ENCODE measurements at places on chromosomes 6 and 20.

- DNase-seq, result peak; percentile 55
These were observed 385.6 kb downstream of the CDKAL1 start for GRCh38 chr6:20919677-20920385.

GRCh38 chr6:113856375-113856624, 845 bp upstream of the MARCKS start:
- DNase-seq, result no peak

GRCh38 chr6:170026751-170027646, 263.9 kb downstream of the DLL1 start:
- DNase-seq, result peak; percentile 8

DNA sequence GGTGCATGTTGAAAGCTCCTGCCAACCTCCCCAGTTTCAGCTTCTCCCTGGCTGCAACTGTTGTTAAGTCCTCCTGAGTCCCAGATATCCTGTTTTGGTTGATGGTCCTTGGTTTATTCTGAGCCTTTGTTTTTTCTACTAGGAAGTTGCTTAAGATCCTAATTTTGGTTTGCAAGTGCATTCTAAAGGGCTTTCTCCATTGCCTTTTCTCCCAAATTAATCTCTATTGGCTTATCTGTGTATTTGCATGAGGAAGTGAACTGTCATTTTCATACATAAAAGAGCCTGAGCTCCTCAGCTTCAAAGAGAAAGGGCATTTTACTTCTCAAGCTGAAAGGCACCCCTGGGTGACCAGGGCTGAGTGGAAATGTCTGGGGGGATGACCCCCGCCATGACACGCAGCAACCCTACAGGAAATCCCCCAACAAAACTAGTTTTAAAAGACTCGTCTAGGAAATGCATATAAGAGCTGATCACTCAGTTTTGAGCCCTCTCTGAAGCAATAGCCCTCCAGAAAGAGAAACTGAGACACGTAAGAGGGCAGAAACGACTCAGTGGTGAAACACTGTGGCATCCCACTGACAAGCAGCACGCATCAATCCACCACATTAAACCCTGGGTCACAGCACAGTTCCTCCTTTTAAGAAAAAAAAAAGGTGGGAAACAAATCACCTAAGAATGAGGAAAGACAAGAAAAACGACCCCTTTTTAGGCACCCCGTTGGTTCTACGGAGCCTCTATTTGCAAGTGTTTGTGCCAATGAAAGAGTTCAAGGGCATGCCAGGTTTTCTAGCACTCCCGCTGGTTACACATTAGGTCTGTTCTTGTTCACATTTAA, 140.9 kb downstream of the THBS2 start:
- no peak for DNase-seq

DNA sequence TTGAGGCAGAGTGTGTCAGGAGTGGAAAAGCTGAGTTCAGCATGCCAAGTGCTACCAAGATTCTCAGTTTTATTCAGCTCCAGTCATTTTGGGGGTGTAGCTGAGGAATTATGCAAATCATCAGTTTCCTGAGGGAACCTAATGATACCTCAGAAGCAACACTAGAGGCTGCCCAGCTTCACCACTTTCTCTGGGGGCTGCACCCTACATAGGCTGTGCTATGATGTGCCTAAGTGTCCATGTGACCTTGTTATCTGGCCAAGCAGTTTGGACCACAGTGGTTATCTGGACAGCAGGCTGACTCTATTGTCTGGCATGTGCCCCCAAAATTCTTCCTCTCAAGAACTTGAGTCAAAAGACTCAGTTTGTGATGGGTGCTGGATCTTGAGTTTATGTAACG, 374.6 kb upstream of the SYNCRIP start:
- DNase-seq, result no peak

DNA sequence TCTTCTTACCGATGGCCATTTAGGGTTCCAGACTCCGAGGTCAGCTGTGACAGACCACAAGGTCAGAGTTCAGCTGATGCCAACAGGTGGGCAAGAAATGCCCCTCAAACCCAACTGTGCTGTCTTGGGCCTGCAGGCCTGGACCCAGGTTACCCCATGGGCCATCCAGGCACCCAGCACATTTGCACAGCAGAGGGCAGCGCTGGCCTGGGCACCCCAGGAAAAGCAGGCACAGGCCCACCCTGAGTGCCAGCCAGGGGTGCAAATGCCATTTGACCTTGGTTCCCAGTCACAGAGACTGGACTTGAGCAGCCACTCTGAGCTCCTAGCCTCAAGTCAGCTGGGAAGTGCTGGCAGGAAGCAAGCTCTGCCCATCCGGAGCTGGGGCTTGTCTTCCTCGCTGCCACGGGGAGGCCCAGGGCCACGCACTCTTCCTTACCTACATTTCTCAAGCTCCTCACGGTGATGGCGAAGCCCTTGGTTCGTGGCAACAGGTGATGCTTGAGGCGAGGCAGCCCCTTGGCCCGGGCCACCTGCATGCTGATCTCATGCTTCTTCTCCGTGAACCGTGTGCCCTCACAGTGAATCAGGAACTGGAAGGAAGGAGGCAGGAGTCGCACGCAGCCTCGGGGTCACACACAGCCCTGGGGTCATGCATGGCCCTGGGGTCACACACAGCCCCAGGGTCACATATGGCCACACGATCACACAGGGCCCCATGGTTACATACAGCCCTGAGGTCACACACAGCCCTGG, 120.8 kb downstream of the AGPAT4 start:
- no peak for DNase-seq

DNA sequence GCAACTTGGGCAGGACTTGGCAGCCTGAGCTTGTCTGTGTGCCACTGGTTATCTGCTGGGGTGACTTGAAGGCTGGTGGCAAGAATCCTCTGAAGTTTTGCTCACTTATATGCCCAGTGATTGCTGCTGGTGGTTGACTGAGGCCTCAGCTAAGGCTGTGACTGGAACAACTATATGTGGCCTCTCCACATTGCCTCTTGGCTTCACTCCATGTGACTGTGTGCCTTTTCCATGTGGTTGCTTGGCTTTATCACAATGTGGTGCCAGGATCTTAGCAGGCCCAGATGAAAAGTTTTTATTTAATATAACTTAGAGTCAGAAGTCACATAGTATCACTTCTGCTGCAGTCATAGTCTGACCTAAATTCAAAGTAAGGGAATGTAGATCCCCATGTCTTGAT, 104.5 kb downstream of the ADAT2 start:
- no peak for DNase-seq

GRCh38 chr20:1788044-1788443, 107.2 kb upstream of the SIRPA start:
- DNase-seq, result no peak

Data from iris pigment epithelial cell (primary cell).